Activated naive CD4-positive, alpha-beta T cell treated with anti-CD3 and anti-CD28 coated beads, Interleukin-2, amount 10 ng/mL, durations not matched to agents 7 days and 5 days (primary cell): ENCODE measurements at places on chromosomes 12 and 14.

DNA sequence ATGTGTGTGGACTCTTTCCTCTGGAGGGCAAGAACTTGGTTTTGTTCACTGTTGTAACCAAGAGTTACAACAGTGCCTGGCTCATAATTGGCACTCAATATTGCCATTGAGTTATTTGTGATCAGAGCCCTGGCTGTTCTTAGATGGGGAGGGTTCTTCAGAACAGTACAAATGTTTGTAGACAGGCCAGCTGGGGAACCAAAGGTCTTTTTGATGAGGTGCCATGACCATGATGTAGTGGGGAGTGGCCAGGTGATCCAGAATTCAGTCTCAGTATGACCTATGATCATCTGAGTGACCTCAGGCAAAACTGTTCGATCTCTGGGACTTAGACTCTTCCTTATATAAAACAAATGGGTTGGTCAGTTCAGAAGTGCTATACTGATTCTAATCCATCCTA lies 3.3 kb upstream of the PRKAB1 start:
- H3K27ac ChIP-seq = no peak overlapping the region
- peaks cover 9% of the 10 kb centered on the region for H3K36me3 ChIP-seq
- peaks cover 10% of the 10 kb centered on the region for H3K27me3 ChIP-seq
- H3K4me1 ChIP-seq = peaks cover 38% of the 10 kb centered on the region
- no peak overlapping the region for H3K4me3 ChIP-seq

- no peaks in the 10 kb centered on the region for H3K27me3 ChIP-seq
- DNase-seq = no peak
- no peaks in the 10 kb centered on the region for H3K4me1 ChIP-seq
- H3K4me3 ChIP-seq = no peak overlapping the region
- no peaks in the 10 kb centered on the region for H3K36me3 ChIP-seq
Observed at GRCh38 chr14:85991156-85991555, 461.2 kb downstream of the FLRT2 start.

GRCh38 chr14:39593377-39593776 lies 161.1 kb upstream of the FBXO33 start:
- no peak overlapping the region for H3K4me3 ChIP-seq
- H3K36me3 ChIP-seq = no peaks in the 10 kb centered on the region
- no peak for DNase-seq

DNA sequence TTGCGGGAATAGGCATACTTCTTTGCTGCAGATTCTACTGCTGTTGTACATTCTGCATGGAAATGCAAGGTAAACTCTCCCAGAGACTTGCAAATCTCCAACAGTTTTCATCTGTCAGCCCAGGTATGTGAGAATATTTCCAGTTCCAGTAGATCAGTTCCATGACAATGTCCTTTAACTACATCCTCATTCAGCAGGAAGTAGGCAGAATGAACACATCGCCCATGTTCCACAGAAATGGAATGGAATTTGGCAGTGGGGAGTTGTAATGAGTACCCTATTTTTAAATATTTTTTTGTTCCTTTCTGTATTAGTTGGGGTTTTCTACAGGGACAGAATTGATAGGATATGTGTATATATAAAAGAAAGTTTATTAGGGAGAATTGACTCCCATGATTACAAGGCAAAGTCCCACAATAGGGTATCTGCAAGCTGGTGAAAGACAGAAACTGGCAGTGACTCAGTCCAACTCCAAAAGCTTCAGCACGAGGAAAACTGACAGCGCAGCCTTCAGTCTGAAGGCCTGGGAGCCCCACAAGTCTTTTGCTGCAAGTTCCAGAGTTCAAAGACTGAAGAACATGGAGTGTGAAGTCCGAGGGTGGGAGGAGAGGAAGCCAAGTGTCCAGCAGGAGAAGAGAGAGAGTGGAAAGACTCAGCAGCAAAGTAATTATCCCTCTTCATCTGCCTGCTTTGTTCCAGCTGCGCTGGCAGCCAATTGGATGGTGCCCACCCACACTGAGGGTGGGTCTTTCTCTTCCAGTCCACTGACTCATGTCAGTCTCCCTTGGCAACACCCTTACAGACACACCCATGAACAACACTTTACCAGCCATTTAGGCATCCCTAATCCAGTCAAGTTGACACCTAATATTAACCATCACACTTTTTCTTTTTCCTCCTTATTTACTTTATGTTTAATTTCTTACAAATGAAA lies 110.4 kb upstream of the SCAF11 start:
- H3K36me3 ChIP-seq = no peaks in the 10 kb centered on the region
- no peak overlapping the region for H3K4me3 ChIP-seq
- no peak for DNase-seq
- no peaks in the 10 kb centered on the region for H3K4me1 ChIP-seq
- H3K27me3 ChIP-seq = no peaks in the 10 kb centered on the region

DNA sequence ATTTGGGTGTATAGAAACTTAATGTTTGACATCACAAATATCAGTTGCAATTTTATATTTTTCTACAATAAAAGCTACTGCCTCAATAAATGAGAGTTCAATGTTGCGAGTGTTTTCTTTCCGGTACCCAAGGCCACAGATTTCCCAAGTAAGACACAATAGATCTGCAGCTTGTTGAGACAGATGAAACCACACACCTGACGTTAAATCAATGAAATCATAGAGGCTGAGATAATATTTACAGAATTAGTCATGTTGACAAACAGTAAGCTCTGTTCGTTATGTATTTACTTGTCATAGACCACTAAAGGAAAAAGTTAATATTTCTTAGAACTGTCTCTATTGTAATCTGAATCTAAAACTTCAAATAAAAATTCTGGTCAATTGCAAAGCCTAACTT lies 49.2 kb upstream of the PTHLH start:
- no peaks in the 10 kb centered on the region for H3K36me3 ChIP-seq
- H3K4me3 ChIP-seq = no peak overlapping the region
- peaks cover 4% of the 10 kb centered on the region for H3K27me3 ChIP-seq
- no peak for DNase-seq
- H3K4me1 ChIP-seq = no peaks in the 10 kb centered on the region

- H3K27ac ChIP-seq = no peak overlapping the region
- peaks cover 6% of the 10 kb centered on the region for H3K4me1 ChIP-seq
- H3K4me3 ChIP-seq = no peak overlapping the region
- DNase-seq = no peak
- H3K36me3 ChIP-seq = peaks cover 45% of the 10 kb centered on the region
- H3K27me3 ChIP-seq = no peaks in the 10 kb centered on the region
Observed at GRCh38 chr12:132754160-132754932, 7.3 kb downstream of the ANKLE2 start.

- DNase-seq = no peak
- no peak overlapping the region for H3K4me3 ChIP-seq
- H3K27me3 ChIP-seq = peaks cover 39% of the 10 kb centered on the region
- H3K27ac ChIP-seq = no peak overlapping the region
- no peaks in the 10 kb centered on the region for H3K36me3 ChIP-seq
- peaks cover 52% of the 10 kb centered on the region for H3K4me1 ChIP-seq
Observed at GRCh38 chr12:124684971-124685688, 117.7 kb upstream of the NCOR2 start.
